Stimulated activated CD4-positive, alpha-beta T cell treated with anti-CD3 and anti-CD28 coated beads, Interleukin-1b, Interleukin-23, amount 100 ng/mL, for 24 hours (primary cell): ENCODE measurements at places on chromosomes 6 and 20.

- DNase-seq, result no peak
These were observed 36.1 kb upstream of the CHRNA4 start for GRCh38 chr20:63397155-63397843.

GRCh38 chr20:41174373-41174772 lies 37.0 kb downstream of the PLCG1 start:
- no peak for DNase-seq

DNA sequence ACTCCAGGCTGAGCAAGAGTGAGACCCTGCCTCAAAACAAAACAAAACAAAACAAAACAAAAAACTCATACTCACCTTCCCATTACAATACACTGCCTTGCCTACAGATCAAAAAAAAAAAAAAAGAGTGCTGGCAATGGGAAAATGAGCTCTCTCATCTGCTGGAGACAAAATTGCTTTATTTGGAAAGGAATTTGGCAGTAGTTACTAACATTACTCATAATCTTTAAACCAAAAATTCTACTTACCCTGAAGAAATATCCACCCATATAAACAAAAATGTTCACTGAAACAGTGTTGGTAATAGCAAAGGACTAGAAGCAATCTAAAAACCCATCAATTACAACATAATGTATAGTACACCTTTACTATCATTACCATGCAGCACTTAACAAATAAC lies 120.4 kb downstream of the RNGTT start:
- DNase-seq, result no peak

- no peak for DNase-seq
These were observed 6.2 kb upstream of the CYP24A1 start for GRCh38 chr20:54179946-54180345.

GRCh38 chr6:165649166-165650137 lies 13.6 kb downstream of the PDE10A start:
- DNase-seq, result no peak

GRCh38 chr6:36499918-36500317 lies 47.4 kb downstream of the STK38 start:
- DNase-seq, result no peak

DNA sequence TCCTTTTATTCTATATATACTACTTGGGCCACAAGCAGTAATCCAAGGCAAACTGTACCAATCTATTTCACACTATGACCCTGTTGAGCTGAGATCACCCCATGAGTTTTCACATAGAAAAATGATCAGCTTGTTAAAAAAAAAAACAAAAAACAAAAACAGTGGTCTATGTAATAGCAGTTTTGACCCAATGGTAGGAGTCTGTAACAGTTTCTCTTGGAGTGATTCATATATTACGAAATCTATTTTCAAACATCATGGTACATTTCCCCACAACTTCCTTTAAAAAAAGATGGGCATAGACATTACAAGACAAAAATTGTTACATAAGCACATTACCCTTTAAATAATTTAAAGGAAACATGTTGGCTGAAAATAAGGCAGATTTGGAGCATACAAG lies 78.1 kb downstream of the PRSS35 start:
- DNase-seq, result no peak

- DNase-seq, result no peak
These were observed 6.9 kb downstream of the TP53INP2 start for GRCh38 chr20:34710861-34711574.

DNA sequence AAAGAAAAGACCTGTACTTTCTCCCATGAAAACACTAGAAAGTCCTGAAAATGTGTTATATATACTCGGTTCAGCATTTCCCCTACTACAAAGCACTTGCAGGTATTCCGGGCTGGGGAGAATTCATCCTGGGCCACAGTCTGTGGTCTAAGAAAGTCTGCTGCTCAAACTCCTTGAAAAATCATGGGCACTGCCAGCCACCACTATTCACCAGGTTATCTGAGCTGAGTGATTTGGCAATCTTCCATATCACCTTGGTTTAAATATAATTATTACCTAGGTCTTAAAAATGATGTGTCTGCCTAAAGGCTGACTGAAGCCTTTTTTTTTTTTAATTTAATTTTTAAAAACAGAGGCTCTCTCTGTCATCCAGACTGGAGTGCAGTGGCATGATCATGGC lies 11.3 kb downstream of the FKBP5 start:
- no peak for DNase-seq

GRCh38 chr20:51884561-51884960 lies 82.2 kb upstream of the SALL4 start:
- no peak for DNase-seq

GRCh38 chr6:50608421-50608820 lies 104.9 kb upstream of the TFAP2D start:
- no peak for DNase-seq

DNA sequence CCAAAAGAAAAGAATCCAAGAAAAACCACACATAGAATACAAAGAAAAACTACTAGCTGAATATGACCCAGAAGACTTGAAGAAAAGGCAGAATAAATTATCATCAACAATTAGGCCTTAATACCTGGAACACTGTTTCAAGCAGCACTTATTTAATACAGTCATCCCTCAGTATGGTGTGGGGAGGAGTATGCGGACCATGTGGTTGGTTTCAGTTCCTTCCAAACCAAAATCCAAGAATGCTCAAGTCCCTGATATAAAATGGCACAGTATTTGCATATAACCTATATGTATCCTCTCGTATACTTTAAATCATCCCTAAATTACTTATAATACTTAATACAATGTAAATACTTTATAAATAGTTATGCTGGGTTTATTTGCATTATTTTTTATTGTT lies 16.1 kb downstream of the CDK19 start:
- no peak for DNase-seq

GRCh38 chr6:44702292-44702691 lies 314.8 kb downstream of the CDC5L start:
- no peak for DNase-seq

DNA sequence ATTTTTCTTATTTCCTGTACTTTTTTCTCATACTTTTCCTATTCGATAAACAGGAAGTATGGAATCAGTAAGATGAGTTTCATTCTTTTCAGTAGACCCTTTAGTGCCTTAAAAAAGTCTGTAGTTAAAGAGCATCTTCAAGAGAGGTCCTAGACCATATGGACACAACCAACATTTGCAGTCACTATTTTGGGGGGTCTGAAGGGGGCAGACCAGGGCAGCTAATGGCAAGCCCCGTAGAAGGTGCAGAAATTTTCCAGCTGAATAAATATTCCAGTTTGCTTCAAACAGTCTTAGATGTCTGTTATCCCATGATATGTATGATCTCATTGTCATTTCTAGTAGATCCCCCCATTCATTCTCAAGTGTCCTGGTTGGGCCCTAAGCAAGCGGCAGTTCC lies 52.8 kb downstream of the MAP3K5 start:
- no peak for DNase-seq

DNA sequence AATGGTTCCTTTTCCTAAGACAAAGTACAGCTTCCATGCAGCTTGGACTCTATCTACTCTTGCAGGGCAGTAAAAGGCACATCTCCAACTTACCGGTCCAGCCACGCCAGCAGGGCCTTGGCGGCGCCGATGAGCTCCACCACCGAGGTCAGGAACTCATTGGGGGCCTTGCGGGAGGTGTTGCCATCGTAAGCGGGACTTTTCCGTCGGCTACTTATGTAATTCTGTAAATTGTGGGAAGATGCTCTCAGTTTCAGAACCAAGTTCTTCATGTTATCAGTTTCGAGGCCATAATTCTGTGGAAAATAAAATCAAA lies 68.5 kb downstream of the CNKSR3 start:
- DNase-seq, result no peak

DNA sequence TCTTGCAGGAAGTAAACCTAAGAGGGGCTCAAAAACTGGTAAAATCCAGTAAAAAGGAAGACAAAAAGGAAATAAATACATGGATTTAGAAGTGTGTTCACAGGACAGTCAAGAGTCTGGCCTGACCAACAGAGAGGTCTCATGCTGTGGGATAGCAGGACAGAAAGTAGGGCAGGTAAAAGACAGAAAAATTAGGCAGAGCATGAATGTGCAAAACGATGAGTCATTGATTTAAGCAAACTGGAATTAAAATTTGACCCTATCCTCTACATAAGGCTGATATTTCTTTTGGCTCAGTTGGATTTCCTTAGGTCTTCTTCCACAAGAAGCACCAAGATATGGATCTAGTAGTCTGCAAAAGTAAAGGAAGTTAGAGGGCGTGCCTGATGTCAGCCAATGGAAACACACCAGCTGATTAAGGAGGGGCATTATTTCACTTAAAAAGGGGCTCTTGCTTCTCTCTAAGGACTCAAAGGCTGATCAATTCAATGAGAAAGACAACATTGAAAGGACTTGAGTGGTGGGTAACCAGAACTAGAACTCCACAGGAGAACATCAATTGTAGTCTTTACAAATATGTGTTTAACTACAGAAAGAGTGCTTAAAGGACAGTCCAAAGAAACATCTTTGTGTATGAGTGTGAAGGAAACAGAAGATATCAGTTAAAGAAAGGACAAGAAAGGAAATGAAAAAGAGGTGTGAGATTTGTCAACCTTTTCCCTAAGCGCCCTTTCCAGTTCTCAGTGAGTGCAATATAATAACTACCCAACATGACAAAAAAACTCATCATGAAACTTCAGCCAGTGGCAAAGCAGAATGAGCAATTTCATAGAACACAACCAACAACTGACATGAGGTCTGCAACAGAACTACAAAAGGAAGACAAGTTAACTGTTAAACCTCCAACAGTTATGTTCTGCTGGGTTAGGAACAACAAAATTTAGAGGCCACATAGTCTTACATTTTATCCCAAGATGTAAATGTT lies 19.4 kb upstream of the MYB start:
- DNase-seq, result no peak

DNA sequence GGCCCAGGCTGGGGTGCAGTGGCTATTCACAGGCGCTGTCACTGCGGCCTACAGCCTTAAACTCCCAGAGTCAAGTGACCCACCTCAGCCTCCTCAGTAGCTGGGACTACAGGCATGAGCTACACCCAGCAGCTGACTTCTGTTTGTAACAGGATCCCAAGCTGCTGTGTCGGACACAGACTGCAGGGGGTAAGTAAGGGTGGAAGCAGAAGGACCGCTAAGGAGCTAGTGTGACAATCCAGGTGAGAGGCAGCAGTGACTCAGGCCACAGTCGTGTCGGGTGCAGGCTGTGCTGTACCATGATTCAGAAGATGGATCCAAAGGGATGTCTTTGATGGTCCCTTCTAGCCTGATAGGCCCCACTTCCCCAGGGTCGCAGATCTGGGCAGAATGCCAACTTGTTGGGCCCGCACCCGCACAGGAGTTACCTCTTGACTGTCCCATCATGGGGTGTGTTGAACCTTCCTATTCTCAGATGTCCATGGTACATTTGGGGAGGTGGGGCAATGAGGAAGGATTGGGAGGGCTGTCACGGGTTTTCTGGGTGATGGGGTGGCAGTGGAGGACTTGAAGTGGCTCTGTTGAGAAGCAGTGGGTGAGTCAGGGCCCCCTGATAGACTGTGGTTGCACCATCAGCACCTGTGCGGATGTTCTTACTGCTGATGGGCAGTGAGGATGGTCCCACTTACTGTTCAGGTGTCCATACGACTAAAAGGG lies 25.3 kb downstream of the AAR2 start:
- DNase-seq, result no peak

GRCh38 chr20:20373091-20373571 lies 5.2 kb downstream of the INSM1 start:
- DNase-seq, result no peak

DNA sequence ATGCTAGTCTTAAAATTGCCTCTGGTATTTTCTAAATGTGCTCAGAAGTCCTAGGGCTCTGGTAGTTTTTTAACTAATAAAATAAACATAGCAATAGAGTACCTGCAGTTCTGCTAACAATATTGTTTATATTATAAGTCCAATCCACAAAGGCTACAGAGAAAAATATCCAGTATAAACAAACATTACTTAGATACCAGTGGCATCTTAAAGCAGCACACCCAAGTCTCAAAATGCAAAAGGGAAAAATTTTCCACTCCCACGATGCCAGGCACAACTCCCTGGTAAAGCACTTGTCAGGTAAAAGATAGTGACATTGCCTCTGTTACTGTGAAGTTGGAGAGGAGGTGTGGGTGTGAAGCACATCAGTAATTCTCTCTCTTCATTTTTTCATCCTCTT lies 123.3 kb downstream of the OGFRL1 start:
- no peak for DNase-seq

DNA sequence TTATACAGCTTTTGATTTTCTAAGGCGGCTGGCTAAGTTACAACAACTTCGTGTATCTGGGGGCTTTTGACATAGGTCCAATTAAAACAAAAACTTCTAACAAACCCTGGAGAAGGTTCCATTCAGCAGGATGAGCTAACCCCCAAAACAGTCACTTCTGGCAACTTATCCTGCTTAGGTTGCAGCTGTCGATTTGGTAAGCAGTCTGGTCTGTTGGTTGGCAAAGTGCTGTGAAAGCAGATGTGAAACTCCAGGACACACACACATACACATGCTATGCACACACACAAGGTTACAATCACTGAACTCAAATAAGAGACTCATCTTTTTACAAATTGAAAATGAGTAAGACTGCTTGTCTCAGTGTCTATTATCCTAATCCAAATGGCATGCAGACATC lies 119.0 kb upstream of the STMND1 start:
- DNase-seq, result no peak

- no peak for DNase-seq
These were observed 27.8 kb downstream of the RNF8 start for GRCh38 chr6:37381579-37381978.

- no peak for DNase-seq
These were observed 11.9 kb upstream of the MYCT1 start for GRCh38 chr6:152685819-152686218.

GRCh38 chr6:20978151-20978614 lies 443.9 kb downstream of the CDKAL1 start:
- no peak for DNase-seq
